ENCODE measurements at places on chromosomes 2 and 18.

DNA sequence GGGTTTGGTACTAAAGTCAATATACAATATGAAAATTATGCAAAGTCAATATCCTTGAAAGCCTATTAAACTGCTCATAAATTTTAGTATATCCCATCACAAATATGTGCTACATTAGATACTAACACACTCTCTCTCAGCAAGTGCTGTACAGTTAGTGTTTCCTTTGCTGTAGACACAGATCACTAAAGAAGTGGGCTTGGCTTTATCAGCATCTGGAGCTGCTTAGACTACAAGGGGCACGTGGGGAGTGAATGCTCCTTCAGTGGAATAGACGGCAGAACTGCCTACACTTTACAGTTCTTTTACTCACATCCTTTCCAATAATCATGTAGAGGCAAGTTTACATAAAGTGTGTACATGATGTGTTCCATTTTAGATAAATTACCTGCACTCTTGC, 26.0 kb upstream of the EFEMP1 start:
- no peak for DNase-seq

GRCh38 chr2:138752197-138752956, 27.8 kb downstream of the NXPH2 start:
- DNase-seq, result no peak

- no peak for DNase-seq
These were observed 6.9 kb downstream of the CD8A start for GRCh38 chr2:86783615-86784339.

GRCh38 chr2:222241128-222241870, 57.5 kb downstream of the PAX3 start:
- DNase-seq, result no peak

GRCh38 chr2:219469186-219469724, 29.4 kb upstream of the GMPPA start:
- DNase-seq, result no peak

DNA sequence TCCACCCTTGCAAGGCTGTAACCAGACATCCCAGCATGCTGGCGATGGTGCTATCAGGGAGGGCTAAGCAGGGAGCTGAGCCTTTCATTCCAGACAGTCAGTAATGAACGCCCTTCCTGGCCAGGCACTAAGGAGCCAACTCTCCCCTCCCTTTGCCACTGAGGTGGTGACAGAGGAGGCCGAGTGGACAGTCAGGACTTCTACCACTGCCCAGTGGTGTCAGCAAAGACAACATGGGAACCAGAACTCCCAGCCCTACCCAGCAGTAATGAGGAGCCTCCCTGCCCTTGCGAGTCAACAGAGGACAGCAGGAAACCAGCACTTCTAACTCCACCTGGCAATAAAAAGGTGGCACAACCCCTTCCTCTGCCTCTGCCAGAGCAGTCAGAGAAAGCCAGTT, 68.6 kb downstream of the ZAP70 start:
- no peak for DNase-seq

GRCh38 chr18:33751613-33752221, 173.7 kb downstream of the ASXL3 start:
- no peak for DNase-seq

GRCh38 chr18:78984941-78985784, 5.5 kb downstream of the SALL3 start:
- DNase-seq, result no peak

DNA sequence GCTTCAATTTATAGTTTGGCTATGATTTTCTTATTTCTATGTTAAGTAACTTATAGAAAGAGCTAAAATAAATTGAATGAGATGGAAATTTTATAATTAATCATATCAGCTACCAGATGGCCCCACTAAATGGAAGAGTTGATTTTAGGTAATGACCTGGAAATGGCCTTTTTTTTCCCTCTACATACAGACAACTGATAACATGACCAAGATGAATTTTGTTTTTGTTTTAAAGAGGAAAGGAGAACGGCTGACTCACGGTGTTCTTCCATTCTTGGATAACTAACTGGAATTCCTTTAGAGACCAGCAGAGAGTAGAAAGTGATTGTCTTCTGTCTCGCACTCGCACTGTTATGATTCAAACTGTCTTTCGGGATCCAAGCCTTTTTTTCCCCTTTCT, 91.0 kb downstream of the TMEM185B start:
- no peak for DNase-seq

GRCh38 chr2:221506469-221506868, 65.6 kb downstream of the EPHA4 start:
- DNase-seq, result no peak
